NCI-H748 treated with DMSO at 0.1 percent for 48 hours (cell line): ENCODE measurements at places on chromosomes 5 and 9.

DNA sequence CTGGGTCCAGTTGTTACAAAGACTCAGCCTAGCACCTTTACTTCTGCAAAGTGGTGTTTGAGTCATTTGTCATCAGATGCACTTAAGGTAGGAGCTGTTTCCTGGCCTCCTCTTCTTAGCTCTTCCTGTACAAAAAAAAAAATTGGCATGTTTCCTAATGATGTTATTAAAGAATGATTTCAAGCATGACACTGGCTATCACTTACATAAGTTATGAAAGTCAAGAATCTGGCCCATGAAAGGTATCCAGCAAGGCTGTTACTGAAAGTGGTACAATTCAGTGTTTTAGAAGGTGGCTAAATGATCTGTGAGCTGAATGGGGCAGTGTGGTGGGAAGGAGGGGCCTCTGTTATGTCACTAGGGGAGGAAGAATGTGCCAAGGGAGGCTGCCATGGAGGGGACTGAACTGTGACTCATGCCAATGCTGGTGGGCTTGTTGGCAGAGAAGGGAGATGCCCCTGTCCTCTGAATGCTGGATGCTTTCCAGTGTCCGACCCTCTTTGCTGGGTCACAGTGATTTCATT is 175.1 kb upstream of the MAP1B start:
- no peak for DNase-seq

GRCh38 chr5:52788505-52788821 is 747 bp downstream of the ITGA1 start:
- no peak for DNase-seq

- peak; percentile 61 for DNase-seq
Measured at GRCh38 chr5:173615884-173616576, 420 bp downstream of the BOD1 start.

GRCh38 chr5:148385094-148385493 is 1.3 kb downstream of the FBXO38 start:
- no peak for DNase-seq

GRCh38 chr5:67092535-67092934 is 104.1 kb downstream of the CD180 start:
- DNase-seq = no peak

DNA sequence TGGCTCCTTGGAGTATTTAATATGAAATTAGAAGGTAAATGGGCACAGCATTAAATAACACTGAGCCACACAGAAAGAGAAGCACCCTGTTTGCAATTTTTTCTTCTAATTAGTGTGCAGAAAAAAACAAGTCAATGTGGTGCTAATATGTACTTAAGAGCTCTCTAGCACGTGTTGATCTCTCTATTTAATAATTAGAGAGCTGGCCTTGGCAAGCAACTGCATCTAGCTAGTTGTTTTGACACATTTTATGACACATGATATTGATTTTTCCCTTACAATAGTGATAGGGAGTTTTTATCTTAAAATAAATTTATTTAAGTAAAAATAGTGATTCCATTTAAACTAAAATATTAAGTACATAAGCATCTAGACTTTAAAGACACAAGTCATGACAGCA is 54.5 kb upstream of the NUDT12 start:
- peak; percentile 38 for DNase-seq

- no peak for DNase-seq
Measured at GRCh38 chr5:37814699-37815098, 25.1 kb downstream of the GDNF start.

GRCh38 chr9:5909976-5910375 is 19.3 kb downstream of the MLANA start:
- DNase-seq = no peak

DNA sequence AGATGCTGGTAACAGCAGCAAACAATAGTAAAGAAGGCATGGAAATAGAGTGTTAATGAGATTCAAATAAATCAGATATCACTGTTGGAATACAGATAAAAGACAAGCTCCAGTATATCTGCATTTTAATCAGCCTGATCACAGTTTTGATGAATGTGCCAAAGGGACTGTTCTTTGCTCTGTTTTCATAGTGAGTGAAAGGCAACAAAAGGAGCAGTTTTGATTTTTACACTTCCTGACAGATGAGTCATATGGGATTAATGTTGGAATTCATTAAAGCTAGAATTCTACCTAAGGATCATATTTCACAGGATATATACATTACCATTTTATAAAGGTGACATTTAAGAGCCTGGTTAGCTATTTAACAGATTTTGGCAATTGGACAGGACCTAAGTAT is 743.3 kb upstream of the PTPRD start:
- DNase-seq = no peak

- no peak for DNase-seq
Measured at GRCh38 chr5:139850423-139851016, 54.9 kb downstream of the PSD2 start.

DNA sequence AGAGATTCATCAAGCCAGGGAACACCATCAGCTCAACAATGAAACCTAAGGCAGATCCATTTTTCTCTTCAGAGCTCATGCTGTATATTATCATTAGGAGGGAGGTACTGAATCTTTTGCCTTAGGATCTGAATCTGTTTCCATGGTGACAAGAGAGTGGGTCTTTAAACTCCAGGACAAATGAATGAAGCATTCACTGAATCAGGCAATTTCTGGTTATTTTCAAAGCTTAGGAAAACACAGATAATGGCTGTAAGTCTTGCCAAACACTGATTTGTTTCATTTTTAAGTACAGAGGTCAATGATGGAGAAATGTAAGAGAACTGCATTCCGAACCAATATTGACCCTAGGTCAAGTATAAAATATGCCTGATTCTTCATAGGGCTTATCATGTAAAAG is 84.9 kb downstream of the GNA14 start:
- peak; percentile 3 for DNase-seq

DNA sequence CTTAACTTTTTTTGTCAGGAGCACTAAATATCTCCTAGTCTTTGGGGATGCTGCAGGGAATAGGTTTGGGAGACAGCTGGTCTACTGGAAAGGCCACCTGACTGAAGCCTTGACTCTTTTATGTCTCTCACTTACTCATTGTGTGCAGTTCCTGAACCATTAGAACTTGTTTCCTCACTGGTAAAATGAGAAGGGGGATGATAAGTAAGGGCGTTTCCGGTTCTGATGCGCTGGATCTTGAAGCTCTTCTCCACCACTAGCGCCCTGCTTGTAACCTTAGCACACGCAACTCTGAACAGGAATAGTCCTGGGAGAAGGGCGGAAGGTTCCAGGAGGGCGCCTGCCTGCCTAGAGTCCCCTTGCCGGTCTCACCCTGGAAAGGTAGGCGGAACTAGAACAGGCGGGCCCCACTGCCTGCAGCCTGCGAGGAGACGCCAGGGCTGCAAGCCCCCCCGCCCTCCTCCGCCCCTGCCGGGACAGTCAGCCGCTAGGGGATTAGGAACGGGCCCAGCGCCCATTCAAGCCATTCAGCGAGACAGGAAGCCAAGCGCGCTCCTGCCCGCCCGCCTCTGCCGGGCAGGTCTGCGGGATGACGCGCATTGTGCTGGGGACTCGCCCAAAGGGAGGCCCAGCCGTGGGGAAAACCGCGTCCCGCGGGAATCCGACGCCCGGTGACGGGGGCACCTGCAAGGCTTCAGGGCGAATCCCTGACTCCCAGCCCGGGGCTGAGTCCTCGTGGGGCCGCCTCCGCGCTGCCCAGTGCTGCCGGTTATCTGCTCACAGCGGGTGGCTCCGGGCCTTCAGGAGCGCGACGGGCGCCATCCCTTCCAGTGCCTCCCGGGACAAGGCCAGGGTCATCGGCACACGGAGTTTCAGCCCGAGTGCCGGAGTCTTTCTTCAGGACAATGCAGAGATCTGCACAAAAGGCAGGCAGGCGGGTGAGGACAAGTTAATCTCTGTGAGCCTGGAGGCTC is 44.0 kb upstream of the XPA start:
- peak; percentile 14 for DNase-seq

GRCh38 chr5:99076723-99077640 is 148.2 kb upstream of the CHD1 start:
- no peak for DNase-seq

GRCh38 chr5:22277006-22277405 is 576.1 kb downstream of the CDH12 start:
- DNase-seq = no peak

GRCh38 chr9:3179711-3180110 is 335.8 kb upstream of the PUM3 start:
- no peak for DNase-seq

- no peak for DNase-seq
Measured at GRCh38 chr5:133830911-133831310, 137.5 kb downstream of the C5orf15 start.

- DNase-seq = peak; percentile 9
Measured at GRCh38 chr5:52989781-52990527, 802 bp downstream of the ITGA2 start.
